ENCODE measurements at places on chromosomes 11 and 22.

DNA sequence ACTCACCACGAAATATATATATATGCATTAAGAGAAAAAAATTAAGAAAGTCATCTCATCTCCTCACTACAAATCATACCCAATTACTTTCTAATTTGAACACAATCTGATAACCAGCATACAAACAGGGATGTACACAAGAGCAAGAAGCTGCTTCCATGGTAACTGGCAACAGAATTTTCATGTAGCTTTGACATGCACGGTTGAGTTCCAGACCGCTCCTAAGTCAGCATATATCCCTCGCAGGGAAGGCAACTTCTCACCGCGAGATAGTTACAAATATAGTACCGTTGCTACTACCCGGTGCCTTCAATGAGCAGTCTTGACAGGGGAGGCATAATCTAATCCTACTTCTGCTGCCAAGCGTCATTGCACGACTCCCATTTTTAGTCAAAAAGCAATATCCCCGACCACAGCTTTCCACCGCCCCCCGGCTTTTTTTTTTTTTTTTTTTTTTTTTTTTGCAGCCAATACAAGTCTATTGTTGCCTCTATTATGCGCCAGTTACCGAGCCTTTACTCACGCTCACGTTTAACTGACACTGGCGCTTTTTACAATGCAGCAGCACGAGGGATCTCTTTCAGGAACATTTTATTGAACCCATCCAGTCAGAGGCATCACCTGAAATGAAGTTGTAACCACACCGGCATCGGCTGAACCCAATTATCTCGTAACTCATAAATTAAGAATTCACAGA, 2.2 kb downstream of the CADM1 start:
- DNase-seq, result peak; percentile 55

DNA sequence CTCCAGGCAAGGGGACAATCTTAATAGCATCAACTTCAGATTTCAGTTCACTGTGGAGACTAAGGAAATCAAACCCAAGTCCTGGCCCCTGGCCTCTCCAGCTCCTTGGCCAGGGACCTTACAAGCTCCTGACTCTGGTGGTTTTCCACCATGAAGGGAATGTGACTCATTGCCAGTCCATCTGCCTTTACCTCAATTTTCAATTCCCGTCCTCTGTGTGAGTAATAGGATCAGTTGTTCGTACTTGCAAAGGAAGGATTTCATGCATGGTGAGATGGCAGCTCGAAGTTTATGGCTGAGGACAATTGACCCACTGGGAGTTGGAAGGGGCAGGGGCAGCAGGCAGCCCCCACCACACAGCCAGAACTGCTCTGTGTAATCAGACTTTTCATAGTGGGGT, 42.5 kb downstream of the INSC start:
- DNase-seq, result no peak

DNA sequence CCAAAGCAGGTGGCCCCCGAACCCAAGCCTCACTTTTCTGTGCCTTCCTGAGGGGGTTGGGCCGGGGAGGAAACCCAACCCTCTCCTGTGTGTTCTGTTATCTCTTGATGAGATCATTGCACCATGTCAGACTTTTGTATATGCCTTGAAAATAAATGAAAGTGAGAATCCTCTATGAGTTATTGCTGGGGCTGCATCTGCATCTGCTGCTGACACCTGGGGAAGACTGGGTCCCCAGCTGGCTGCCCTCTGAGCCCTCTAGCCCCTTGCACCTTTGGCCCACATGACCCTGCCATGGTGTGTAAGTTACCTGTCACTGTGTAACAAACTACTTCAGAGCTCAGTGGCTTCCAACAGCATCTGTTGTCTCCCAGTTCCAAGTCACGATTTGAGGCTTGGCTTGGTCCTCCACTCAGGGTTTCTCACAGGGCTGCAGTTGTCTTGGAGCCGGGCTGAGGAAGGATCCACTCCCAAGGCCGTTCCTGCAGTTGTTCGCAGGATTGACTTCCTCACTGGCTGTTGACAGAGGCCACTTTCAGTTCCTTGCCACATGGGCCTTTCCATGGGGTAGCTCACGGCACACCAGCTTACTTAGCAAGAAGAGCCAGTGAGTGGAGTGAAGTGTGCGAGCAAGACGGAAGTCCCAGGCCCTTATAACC, 13.5 kb upstream of the UVRAG start:
- DNase-seq, result no peak

GRCh38 chr11:63937713-63938478, 906 bp upstream of the NAA40 start:
- DNase-seq, result no peak

DNA sequence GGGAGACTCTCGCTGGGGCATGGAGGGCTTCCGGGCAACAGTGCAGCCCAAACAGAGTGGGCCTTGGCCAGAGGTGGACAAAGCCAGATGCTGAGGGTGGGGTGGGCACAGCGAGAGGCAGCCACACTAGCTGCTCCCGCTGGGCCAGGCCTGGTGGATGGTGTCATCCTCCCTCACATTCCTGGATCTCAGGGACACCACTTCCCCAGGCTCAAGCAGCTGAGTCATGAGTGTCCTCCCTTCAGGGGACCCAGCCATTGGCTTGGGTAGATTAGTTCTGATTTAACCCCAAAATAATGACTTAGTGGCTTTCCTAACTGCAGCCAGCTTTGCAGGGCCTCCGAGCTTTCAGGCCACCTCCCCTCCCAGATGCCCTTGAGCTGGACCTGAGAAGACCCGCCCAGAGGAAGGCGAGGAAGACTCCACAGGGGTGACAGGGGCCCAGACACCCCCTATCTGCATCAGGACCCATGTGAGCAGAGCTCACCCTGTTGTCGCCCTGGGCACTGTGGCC, 25.9 kb upstream of the WNT7B start:
- no peak for DNase-seq
